ENCODE measurements at places on chromosomes 4 and X.

DNA sequence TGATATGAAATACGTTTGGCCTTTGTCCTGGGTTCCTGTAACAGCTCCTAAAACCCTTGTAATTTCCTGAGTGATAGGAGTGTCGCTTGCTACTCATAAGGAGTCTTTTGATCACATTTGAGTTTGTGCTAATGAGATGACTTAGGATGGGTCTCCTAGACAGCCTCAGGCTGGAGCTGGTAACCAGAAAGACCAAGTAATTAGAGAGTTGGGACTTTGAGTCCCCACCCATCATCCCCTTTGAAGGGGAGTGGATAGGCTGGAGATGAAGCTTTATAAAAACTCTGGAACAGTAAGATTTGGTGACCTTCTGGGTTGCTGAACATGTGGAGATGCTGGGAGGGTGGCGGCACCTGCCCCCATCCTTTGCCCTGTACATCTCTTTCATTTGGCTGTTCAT is 2.9 kb downstream of the SEC24B start:
- DNase-seq = no peak

DNA sequence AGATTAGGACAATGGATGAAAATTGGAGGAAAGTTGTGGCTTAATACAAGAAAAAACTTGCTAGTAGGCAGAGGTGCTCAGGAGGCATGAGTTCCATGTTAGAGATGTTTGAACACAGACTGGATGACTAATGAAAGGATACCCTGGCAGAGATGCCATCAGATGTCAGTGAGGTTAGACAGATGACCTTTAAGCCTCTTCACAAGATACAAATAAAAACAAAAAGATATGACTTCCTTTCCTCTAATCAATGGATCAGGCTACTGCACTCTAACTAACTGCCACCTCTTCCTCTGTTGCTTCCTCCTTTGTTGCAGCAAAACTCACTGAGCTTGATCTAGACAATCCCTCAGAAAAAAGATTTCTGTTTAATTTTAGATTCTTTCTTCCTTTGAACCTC is 14.7 kb downstream of the STAP1 start:
- no peak for DNase-seq

DNA sequence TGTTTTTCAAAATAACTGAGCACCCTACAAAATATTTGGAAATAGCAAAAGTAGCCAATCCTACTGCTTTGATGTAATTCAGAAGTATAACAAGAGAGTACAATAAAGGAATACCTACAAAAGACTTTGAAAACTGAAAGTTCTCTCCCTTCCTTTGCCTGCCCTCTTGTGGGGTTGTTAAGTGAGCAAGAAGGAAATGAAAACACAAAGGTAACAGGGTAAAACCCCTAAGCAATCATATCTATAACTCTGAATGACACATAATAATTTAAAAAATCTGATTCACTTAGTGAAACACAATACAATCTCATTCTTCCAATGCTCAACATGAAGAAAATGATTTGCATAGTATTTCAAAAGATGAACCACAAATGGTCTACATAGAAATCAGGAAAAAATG is 98.2 kb downstream of the FRYL start:
- peak; percentile 58 for DNase-seq

DNA sequence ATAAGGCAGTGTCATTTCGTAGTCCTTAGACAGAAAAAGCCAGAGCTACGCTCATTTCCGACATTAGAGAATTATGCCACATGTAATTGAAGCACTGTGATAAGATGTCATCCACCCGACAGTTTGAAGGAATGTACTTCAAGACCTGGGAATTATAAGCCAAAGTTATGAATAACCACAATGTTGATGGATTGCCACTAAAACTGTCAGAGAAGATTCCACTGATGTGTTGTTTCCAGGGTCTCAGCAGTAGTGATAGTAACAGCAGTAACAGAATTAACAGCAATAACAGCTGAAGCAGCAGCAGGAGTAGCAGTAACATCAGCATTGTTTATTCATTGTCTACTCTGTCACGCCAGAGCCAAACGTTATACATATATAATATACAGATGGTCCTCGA is 24.7 kb downstream of the RAB33A start:
- DNase-seq = no peak

DNA sequence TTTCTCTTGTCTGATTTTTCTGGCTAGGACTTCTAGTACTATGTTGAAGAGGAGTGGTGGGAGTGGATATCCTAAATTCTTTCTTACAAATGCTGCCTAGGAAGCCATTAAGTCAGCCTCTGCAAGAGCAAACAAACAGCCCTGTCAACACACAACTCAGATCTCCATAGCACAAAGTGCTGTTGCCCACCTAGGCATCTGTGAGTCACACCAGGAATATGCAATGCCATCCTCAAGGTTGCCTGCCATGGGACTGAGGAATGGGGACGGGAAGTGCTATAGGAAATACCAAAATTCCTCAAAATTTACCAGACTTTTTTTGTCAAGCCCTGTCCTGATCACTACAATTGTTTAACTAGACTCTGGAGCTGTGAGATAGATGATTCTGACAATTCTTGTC is 466.9 kb downstream of the FSTL5 start:
- DNase-seq = no peak

- DNase-seq = no peak
Measured at GRCh38 chr4:26583538-26583864, 383 bp upstream of the TBC1D19 start.

- DNase-seq = no peak
Measured at GRCh38 chrX:148159796-148160195, 178.7 kb downstream of the FMR1NB start.

GRCh38 chr4:139007640-139008039 is 7.9 kb upstream of the NOCT start:
- DNase-seq = no peak

DNA sequence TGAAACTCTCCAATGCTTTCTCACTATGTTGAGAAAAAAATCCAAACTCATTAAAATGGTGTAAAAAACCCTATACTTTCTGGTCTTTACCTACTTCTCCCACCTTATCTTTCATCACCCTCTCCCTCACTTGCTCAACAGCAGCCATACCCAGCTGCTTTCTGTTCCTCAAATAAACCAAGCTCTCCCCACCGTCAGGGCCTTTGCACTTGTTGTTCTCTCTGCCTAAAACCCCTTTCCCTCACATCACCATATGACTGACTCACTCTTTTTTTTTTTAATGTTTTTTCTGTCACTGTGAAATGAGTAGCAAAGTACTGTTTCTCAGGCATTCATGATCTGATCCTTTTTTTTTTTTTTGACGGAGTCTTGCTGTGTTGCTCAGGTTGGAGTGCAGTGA is 122.3 kb upstream of the TMEM164 start:
- DNase-seq = peak; percentile 51

GRCh38 chr4:142882159-142882558 is 36.1 kb upstream of the INPP4B start:
- DNase-seq = no peak

GRCh38 chrX:22081475-22082092 is 49.5 kb downstream of the PHEX start:
- DNase-seq = peak; percentile 20

GRCh38 chr4:24547979-24548378 is 36.4 kb downstream of the DHX15 start:
- DNase-seq = no peak

DNA sequence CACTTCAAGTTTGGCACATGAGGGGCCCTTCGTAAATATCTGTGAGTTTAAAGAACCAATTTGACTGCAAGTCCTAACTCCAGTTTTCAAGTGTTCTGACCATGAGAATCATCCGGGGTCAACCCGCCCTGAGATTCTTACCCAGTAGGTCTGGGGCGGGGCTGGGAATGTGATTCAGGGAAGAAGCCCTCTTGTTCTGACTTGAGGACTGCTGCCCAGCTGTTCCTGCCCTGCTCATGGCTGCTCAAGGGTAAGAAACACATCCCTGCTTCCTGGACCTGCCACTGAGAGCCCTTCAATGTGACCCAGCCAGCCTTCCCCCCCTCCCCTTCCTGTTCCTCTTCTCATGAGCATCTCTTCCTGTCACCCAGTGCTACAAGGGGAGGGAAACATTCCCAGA is 92.7 kb upstream of the PGRMC2 start:
- DNase-seq = no peak

DNA sequence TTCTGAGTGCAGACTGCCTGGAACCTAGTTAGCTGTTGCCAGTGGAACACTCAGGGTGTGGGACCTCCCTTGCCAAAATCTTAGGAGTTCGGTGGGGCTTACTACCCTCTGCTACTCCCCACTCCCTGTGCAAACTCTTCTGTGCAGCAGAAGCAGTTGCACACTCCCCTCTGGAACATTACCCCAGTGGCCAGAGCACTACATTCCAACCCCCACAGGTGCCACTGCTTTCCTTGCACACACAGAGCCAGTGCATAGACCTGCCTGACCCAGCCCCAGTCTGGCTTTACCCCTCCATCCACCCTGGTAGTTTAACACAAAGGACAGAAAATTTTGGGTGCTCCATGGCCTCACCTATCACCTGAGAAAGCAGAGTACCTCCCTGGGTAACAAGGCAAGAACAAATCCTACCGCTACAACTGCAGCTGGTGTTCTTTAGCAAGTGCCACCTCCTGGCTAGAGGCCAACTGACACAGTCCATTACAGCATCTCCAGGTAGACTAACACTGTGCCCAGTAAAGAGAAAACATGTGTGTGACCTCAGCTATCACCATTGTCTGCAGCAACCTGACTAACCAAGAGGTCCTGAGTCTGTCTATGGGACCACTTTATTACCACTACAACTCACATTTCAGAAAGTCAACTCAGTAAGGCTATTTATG is 11.5 kb upstream of the RASSF6 start:
- DNase-seq = no peak

DNA sequence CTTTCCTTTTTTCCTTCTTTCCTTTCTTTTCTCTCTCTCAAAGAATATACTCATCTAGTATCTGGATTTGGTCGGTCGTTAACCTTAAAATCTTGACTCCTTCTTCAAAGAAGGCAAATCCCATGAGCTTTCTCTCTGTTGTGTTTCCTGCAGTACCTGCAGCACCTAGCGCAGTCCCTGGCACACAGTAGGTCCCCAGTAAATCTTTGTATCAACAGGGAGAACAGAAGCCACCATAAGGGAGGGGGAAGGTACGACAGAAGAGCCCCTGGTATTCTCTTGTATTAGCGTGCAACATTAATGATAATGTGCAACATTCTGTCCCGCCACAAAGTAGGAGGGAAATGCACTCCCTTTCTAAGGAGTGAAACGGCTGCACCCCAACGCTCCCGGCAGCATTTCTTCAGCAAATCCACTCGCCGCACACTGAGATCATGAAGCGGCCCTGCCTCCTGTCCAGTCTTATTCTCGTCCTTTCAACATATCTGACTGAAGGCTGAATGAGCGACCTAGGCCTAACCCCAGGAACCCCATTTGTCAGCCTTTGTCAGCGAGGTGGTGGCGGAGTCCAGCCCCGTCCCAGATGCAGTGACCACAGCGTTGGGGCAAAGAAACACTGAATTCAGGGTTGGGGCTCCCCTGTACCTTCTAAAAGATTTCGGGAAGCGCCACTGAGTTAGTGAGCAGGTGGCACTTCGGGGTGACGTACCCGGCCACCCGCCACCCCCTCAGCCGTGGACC is 133.7 kb downstream of the AMELX start:
- DNase-seq = no peak

- DNase-seq = no peak
Measured at GRCh38 chr4:162343967-162344366, 180.2 kb upstream of the FSTL5 start.

GRCh38 chr4:40303751-40304150 is 31.4 kb upstream of the CHRNA9 start:
- DNase-seq = no peak

DNA sequence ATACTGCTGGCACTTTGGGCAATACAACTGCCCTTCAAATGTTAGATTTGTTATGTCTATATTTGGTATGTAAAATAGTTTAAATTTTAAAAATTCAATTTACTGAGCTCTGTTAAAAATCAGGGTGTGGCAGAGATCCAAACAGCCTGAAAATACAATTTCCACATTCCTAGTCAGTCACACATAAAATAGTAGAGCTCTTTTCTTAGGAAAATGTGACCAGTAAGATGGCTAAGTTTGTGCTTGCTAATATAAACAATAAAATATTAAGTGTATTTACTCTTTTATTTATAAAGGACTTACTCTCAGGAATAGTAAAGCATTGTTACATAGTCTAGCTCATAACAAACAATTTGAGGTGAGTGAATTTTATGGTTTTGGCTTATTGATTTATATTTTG is 200.2 kb downstream of the DKK2 start:
- DNase-seq = no peak

GRCh38 chr4:168269896-168270295 is 48.7 kb downstream of the DDX60 start:
- no peak for DNase-seq

DNA sequence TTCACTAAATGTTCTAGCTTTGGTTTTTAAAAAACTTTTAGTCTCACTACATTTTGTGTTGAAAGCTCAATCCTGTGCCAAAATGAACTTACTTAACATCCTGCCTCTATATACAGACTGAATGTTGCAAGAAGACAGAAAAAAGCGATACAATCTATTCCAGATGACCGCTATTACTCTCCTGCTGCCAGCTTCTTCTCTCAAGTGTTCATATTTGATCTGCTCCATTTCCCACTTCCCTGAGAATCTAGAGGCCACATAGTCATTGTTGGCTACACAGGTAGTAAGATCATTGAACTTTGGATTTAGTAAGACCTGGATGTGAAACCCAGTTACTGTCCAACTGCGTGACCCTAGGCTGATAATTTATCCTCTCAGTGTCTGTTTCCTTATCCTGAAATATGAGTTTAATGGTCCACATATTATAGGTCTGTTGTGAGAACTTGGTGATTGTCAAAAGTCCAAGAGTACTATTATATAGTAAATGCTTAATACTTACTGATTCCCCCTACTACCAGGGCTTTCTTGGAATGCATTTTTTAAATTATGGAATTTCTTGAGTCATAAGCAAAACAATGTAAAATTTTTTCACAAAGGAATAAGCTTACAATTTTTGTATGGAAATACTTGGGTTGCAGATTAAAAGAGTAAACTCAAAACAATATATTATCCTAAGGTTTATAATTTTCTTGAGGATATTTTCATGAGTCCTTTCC is 976.8 kb upstream of the ADGRL3 start:
- DNase-seq = no peak

- no peak for DNase-seq
Measured at GRCh38 chr4:123299212-123299691, 97.3 kb upstream of the SPRY1 start.

- no peak for DNase-seq
Measured at GRCh38 chr4:107318078-107318477, 282.0 kb upstream of the DKK2 start.

- no peak for DNase-seq
Measured at GRCh38 chr4:82630079-82630478, 68.3 kb upstream of the TMEM150C start.

DNA sequence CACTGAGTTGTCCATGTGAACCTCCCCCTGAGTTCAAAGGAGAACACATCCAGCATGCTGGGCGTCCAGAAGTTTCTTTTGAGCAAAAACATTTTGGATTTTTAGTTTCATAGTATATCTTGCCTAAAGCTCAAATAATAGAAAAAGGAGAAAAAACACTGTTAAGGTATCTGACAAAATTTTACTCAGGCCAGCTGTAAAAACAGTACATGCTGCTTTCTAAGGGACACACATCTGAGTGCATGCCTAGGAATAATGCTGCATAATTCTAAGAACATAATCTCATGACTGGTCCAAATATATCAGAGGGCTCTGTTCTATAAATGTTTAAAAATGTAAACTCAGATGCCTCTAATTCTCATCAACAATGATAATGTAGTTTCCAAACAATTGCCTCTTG is 561.3 kb upstream of the INTU start:
- no peak for DNase-seq

GRCh38 chr4:102501447-102501696 is 213 bp downstream of the NFKB1 start:
- no peak for DNase-seq

- DNase-seq = no peak
Measured at GRCh38 chrX:38066934-38067333, 60.6 kb downstream of the SYTL5 start.

- no peak for DNase-seq
Measured at GRCh38 chr4:67133162-67133561, 412.1 kb downstream of the CENPC start.
